ENCODE measurements at places on chromosomes 16 and 17. TPM values are rescaled to one million over a fixed set of nuclear protein-coding genes. Genes with fewer than 3 reads are reported as not detected.

The GPR142 gene
- total RNA-seq: 0.39 TPM

DNA sequence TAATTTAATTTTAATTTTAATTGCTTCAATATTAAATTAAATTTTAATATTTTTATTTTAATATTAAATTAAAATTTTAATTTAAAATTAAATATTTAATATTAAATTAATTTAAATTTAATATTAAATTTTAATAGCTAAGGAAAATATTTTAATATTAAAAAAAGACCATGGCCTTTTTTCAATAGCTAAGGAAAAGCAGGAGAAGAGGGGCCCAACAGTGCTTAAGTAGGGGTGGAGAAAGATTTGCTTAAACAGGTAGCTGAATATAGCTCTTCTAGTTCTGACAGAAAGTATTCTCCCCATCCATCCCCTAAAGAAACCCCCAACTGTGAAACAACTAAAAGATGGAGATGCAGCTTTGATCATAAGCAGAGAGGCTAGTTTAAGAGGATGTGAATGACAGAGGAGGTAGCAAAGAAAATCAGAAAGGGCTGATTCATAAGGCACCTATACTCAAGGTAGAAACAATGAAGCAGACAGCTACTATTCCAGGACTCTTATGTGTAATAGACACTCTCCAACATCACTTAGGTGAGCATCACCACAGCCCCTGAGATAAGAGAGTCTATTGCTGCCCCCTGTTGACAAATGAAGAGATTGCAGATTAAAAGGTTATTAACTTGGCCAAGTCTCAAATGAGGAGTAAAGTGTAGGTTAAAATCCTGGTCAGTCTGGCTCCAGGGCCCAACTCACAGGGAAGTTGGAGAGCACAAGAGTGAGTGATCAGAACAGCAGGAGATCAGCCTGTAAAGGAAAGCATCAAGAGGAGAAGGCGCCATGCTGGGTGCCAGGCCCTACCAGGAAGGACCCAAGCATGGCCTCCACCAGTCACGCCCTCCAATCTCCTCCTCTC lies 7.8 kb upstream of the RNASEK start:
- peaks cover 8% of the 10 kb centered on the region for H3K4me1 ChIP-seq
- peaks cover 65% of the 10 kb centered on the region for H3K36me3 ChIP-seq
- no peaks in the 10 kb centered on the region for H3K27me3 ChIP-seq
- DNase-seq: no peak
- no peak overlapping the region for H3K4me3 ChIP-seq

DNA sequence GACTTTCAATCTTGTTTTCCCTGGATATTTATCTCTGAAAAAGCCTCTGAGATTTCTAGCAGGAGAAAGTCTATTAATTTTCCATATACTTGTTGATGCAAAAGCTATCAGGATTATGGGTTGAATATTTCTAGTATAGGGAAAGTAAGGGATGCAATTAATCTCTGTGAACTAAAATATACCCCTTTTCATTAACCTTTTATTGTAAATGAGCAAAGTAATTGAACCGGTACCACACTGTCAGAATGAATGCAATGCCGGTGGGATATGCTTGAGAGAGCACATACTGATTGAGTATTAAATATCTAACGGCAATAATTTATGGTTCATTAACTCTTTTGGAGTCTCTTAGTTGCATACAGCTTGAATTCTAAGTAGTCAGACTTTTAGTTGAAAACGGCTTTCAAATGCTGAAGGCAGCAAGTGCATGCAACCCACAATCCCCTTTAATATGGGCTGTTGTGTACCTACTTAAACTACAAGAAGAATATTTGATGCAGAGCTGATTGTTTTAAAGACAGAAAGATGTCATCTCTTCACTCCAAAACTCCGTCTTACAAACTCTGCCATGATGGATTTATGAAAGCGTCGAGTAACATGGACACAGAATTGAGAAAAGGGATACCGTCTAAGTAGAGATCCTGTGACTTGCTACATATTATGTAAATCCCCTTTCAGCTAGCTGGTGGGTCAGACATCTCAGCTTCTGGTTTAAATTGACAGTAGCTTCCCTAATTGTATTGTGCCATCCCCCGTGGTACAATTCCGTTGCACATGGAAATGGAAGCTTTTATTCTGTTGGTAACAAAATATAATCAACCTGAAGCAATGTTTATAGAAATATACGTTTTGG lies 141.3 kb upstream of the CDH8 start:
- no peaks in the 10 kb centered on the region for H3K27me3 ChIP-seq
- H3K27ac ChIP-seq: no peak overlapping the region

- peaks cover 13% of the 10 kb centered on the region for H3K4me1 ChIP-seq
- no peak overlapping the region for H3K27ac ChIP-seq
- H3K27me3 ChIP-seq: peaks cover 5% of the 10 kb centered on the region
- DNase-seq: no peak
Observed at GRCh38 chr16:28943281-28943680, 7.5 kb upstream of the NFATC2IP start.

DNA sequence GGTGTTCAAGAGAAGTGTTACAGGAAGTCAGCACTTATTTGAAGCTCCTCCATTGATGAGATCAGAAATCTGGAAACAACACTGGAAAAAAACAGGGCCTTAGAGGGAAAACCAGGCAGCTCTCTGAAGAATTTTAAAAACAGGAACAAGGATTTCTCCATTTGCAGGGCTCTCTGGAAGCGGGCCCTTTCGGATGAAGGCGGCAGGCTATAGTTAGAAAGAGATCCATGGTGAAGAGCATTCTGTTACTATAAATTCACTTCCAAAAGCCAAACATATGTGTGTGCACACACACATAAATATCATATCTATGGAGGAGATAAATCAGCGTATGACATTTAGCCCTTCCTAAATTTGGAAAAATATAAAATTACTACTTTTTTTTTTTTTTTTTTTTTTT lies 42.6 kb upstream of the GRIN2A start:
- H3K27me3 ChIP-seq: no peaks in the 10 kb centered on the region
- DNase-seq: no peak
- H3K4me1 ChIP-seq: no peaks in the 10 kb centered on the region
- H3K27ac ChIP-seq: no peak overlapping the region

- no peak overlapping the region for H3K4me3 ChIP-seq
- H3K36me3 ChIP-seq: no peaks in the 10 kb centered on the region
- no peak overlapping the region for H3K27ac ChIP-seq
Observed at GRCh38 chr16:22771551-22771950, 42.4 kb upstream of the HS3ST2 start.

DNA sequence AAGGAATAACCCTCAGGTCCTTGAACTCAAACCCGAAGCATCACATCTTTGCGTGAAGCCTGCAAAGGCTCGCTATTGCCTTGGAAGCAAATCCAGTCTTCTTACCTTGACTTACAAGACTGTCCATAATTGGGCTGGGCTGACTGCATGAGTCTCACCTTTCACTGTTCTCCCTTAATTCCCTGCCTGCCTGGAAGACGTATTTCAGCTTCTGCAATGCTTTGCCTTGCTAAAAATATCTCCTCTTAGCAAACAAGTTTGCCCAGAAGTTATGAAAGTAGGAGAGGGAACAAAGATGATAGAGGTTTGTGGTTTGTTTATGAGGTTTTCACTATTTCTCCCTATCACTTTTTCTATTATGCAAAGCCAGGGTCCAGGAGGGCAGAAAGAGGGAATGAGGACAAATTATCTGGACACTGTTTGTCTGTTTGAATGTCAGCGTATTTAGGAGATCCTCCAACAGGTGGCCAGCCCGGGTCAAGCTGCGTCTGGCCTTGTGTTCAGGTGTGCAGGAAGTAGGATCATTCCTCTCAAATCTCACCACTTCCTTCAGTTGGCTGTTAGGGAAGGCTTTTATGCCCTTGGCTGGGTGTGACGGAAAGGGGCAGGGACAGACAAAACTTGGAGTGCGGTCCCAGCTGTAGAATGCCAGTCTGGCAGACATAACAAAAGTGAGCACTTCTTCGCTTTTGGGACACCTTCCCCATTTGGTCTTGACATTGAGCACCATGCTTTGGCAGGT lies 488.9 kb downstream of the CDH13 start:
- H3K36me3 ChIP-seq: no peaks in the 10 kb centered on the region
- no peak overlapping the region for H3K27ac ChIP-seq
- H3K4me1 ChIP-seq: peaks cover 3% of the 10 kb centered on the region
- peaks cover 5% of the 10 kb centered on the region for H3K27me3 ChIP-seq

The SLC35G6 gene
- not detected for total RNA-seq

DNA sequence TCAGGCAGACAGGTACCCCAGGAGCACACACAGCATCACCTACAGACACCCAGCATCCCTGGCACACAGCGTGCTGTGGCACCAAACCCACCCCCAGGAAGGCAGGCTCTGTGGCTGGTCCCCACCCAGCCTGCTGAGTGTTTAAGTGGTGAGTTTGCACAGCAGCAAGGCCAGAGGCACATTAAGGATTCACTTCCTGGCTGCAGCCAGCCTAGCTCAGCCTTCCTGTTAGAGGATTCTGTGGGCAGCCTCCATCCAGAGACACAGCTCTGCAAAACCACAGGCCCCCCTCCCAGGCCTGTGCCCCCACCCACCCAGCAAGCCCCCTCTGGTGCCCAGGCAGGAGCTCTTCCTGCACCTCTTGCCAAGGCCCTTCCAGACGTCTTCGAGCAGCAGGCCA lies 36.1 kb upstream of the PHB1 start:
- no peak for DNase-seq
- no peaks in the 10 kb centered on the region for H3K4me1 ChIP-seq
- H3K4me3 ChIP-seq: no peak overlapping the region
- H3K27me3 ChIP-seq: no peaks in the 10 kb centered on the region
- no peaks in the 10 kb centered on the region for H3K36me3 ChIP-seq
- H3K27ac ChIP-seq: no peak overlapping the region

DNA sequence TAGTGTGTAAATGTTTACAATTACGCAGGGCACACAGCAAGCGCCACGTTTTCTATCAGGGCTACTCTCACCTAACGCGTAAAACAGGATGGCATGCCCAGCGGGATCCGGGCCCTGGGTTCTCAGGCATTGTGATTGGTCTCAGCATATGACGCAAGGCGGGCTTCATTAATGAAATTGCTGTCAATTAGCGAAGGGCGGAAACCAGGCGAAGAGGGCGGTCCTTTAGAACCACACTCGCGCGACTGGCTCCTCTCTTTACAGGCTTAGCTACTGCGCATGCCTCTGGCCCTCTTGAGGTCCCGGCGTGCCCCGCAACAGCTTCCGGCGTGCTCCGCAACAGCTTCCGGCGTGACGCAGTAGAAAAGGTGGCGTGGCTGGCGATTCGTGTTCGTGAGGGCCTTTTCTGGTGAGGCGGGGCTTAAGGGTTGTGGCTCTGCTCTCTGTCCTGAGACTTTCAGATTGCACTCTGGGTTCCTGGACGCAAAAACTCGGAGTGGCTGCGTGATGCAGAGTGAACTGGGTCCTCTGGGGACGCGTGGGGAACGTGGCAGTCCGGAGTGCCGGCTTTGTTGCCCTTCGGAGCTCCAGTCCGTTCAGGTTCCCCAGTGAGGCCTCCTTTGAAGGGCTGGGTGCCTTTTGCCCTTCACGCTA lies 9.2 kb downstream of the OR2C1 start:
- peaks cover 5% of the 10 kb centered on the region for H3K4me1 ChIP-seq
- peak overlapping the region; percentile 74 for H3K27ac ChIP-seq
- H3K4me3 ChIP-seq: peak overlapping the region; percentile 50
- DNase-seq: peak; percentile 92

DNA sequence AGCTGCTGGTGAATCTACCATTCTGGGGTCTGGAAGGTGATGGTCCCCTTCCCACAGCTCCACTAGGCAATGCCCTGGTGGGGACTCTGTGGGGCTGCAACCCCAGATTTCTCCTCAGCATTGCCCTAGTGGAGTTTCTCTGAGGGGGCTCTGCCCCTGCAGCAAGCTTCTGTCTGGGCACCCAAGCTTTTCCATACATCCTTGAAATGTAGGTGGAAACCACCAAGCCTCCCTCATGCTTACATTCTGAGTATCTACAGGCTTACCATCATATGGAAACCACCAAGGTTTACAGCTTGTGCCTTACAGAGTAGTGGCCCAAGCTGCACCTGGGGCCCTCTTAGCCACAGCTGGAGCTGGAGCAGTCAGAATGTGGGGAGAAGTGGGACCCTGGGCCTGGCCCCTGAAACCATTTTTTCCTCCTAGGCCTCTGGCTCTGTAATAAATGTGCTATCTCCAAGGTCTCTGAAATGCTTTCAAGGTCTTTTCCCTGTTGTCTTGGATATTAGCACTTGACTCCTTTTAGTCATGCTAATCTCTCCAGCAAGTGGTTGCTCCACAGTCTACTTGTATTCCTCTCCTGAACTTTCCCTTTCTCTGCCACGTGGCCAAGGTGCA lies 19.6 kb upstream of the DLX3 start:
- H3K27me3 ChIP-seq: no peaks in the 10 kb centered on the region
- no peak overlapping the region for H3K4me3 ChIP-seq
- no peak for DNase-seq
- H3K27ac ChIP-seq: no peak overlapping the region

DNA sequence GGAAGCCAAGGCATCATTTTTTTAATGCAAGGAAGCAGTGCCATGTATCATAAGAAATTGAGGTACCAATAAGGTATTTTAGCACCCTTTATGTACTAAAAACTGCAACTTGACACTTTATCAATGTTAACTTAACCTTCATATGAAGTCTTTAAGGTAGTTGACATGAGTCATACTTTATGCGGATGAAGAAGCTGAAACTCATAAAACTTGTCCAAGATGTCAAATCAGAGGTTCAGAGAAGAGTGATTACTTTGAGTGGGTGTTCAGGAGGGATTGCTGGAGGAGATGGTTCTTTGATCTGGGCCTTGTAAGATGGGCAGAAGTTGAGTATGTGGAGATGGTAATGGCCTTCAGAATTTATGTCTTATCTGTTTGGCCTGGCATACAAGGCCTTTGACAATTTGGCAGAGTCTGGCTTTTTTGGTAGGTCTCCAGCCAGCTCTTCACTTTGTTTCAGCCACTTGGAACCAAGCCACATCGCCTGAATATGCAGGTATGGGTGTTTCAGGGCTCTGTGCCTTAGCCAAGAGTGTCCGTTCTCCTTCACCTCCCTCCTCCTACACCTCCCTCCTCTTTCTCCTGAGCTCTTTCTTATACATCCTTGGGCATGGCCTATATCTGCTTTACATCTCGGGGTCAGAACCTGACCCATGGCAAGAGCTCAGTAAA lies 23.7 kb downstream of the YPEL2 start:
- H3K4me1 ChIP-seq: peaks cover 96% of the 10 kb centered on the region
- H3K4me3 ChIP-seq: no peak overlapping the region
- no peak for DNase-seq
- peak overlapping the region; percentile 80 for H3K27ac ChIP-seq

The CD300LF gene
- not detected for total RNA-seq

The DHRS7C gene
- not detected for total RNA-seq

- H3K4me3 ChIP-seq: no peak overlapping the region
- H3K27me3 ChIP-seq: no peaks in the 10 kb centered on the region
- DNase-seq: no peak
- H3K36me3 ChIP-seq: peaks cover 94% of the 10 kb centered on the region
- H3K4me1 ChIP-seq: peaks cover 11% of the 10 kb centered on the region
Observed at GRCh38 chr16:66728117-66728787, 23.2 kb downstream of the DYNC1LI2 start.

The PYDC1 gene
- not detected for total RNA-seq

The CSF3 gene
- 0.32 TPM for total RNA-seq

DNA sequence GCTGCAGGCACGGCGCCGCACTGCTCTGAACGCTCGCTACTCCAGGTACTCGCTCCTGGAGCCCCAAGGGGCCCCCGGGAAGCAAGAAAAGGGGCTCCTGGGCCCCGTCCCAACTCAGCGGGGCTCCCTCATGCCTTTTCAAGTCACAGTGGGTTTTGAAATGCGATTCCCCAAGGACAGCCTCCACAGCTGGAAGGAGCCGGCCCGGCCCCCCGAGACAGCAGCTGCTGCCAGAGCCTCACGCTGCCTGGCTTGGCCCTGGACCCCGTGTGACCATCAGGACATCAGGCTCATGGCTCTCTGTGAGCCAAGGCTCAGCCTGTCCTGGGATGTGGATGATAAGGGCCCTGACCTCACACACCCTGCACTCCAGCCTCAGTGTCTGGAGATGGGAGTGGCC lies 80.6 kb downstream of the LMF1 start:
- H3K27ac ChIP-seq: no peak overlapping the region
- no peaks in the 10 kb centered on the region for H3K27me3 ChIP-seq
- no peak overlapping the region for H3K4me3 ChIP-seq
- no peaks in the 10 kb centered on the region for H3K4me1 ChIP-seq
- peaks cover 2% of the 10 kb centered on the region for H3K36me3 ChIP-seq
- no peak for DNase-seq

The CRISPLD2 gene
- total RNA-seq: 333 TPM
